Karpas-422 (cell line): ENCODE measurements at places on chromosomes 2 and 18. TPM values are rescaled to one million over a fixed set of nuclear protein-coding genes. Genes with fewer than 3 reads are reported as not detected.

The LCT gene
- 0.14 and 0.19 TPM in 2 replicates for total RNA-seq

GRCh38 chr2:241641631-241642030 is 4.1 kb downstream of the ATG4B start:
- no peak for DNase-seq

DNA sequence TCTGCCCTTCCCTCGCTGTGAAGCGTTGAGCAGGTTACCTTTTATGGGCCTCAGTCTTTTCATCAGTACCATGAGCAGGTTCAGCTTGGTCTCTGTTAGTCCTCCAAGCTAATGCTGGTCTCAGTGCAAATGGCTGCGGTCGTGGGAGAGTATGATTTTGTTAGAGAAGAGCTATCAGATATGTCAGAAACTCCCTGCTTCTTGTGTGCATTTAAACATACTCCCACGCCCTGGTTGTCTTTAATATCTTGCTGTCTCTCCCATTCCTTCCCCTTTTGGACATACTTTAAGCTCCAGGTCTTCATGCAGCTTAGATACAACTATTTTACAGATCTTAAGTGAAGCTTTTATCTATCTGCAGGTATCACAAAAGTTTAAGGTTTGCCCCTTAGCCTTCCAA is 62.9 kb downstream of the EFR3B start:
- no peak for DNase-seq

The SOX11 gene
- total RNA-seq, result not detected in 2 replicates

GRCh38 chr18:62878305-62878704 is 163.0 kb downstream of the PHLPP1 start:
- no peak for DNase-seq

The C18orf63 gene
- not detected in 2 replicates for total RNA-seq

DNA sequence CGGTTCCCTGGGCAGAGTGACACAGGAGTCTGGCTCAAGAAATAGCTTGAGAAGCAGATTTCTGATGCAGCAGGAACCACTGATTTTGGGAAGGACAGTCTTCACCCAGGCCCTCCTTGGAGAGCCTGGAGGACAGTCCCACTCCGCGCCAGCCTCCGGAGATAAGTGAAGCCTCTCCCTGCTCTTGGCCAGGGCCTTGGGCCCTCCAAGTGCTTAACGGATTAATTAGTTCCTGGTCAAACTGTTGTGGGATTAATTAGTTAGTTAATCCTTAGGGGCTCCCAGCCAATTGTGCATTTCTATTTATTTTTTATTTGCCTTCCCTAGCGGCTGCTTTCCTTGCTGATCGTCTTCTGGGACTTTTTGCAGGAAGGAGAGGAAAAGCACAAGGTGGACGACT is 19.6 kb downstream of the CPLX4 start:
- no peak for DNase-seq

The VWC2L gene
- total RNA-seq, result not detected in 2 replicates

DNA sequence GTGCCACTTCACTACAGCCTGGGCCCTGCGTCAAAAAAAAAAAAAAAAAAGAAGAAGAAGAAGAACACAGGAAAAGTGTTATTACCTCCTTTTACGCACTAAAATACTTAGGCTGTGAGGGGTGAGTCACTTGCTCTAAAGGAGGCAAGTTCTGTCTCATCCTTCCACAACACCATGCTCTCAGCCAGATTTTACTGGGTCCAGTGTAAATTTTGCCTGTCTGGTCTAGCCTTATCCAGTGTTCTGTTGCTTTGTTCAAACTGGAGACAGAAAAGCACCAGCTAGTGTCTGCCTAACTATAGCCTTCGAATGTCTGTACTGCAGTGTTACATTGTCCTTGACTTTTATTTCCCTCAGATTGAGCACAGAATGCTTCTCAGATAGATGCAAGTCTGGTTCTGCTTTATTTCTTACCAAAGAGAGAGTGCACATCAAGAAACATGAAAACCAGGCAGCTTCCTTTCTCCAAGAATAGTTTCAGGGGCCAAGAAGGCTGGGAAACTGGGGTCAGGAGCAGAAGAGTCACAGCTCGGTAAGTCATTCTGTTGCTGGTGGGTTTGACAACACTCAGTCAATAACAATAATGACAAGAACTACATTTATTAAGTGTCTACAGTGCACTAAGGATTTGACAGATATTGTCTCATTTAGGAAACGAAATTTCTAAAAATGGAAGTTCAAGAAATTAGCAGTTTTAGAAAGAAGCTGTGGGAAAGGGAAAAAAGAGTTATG is 3.1 kb upstream of the MSGN1 start:
- DNase-seq, result peak; percentile 78

DNA sequence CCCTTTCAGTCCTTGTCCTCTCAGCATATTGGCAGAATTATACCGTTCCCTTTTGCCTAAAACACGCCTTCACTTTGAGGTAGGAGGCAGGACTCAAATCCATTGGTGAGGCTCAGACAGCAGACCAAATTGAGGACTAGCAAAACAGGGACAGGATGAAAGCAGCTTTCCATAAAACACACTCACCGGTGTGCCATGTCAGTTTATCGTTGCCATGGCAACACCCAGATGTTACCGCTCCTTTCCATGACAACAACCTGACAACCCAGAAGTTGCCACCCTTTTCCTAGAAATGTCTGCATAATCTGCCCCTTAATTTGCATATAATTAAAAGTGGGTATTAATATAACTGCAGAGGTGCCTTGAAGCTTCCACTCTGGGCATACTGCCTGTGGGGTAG is 730.4 kb downstream of the METTL4 start:
- DNase-seq, result no peak

GRCh38 chr18:31246460-31246859 is 71.5 kb upstream of the DSG1 start:
- peak; percentile 73 for DNase-seq

DNA sequence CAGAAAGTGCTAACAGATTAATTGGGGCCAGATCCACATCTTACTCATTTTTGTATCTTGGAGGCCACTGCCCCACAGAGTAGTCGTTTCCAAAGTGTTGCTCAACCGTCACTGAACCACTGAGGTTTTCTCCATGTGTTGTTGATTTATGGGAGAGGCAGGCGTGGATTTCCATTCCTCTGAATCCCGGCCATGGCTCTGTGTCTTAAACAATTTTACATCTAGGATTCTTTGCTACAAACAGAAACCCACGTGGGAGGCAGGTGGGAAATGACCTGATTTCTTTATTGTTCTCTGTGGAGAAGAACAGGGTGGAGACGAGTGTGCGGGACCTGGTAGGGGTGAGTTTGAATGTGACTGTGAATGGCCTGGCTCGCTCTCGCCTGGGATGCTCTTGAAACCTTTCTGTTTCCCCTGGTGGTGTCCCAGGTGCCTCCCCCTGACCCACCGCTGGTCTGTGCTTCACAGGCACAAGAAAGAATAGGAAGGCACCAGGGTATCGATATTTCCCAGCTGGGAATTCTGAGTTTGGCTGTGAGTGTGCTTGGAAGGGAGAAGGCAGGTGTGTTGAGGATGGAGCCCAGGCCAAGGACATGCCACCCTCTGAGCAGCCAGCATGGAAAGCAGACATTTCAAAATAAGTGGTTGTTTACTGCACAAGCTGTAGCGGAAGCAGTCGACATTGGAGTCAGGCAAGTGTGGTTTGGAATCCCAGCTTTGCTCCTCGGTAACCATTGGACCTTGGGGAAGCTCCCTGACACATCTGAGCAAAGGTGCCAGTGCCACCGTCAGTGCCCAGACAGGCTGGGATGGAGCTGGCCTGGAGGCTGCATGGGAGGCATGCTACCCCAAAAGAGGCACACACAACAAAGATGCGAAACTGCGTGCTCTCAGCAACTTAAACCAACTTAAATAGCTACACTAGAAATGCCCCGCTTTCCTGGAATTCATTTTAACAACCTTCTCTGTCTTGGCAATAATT is 50.0 kb downstream of the LPIN1 start:
- DNase-seq, result no peak

- DNase-seq, result no peak
These were observed 70.3 kb upstream of the PSME4 start for GRCh38 chr2:54041135-54041534.

- DNase-seq, result no peak
These were observed 83.2 kb upstream of the CYP1B1 start for GRCh38 chr2:38159191-38159590.

The EVX2 gene
- not detected in 2 replicates for total RNA-seq

DNA sequence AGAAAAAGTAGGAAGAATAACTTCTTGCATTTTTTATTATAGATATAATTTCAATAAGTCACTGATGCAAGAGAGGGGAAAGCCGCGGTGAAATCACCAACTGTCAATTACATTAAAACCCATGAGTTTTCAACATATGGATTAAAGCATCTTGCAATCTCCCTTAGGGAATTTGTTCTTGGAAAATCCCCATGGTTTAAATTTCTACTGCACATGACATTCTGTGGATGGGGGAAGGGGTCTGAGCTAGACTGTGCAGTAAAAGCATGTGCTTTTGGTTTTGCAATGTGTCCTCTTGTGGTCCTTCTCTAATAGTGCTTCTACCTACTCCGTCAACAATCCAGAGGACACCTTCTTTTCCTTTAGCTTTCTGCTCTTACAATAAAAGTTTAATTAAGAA is 894.0 kb downstream of the DCDC2C start:
- no peak for DNase-seq

DNA sequence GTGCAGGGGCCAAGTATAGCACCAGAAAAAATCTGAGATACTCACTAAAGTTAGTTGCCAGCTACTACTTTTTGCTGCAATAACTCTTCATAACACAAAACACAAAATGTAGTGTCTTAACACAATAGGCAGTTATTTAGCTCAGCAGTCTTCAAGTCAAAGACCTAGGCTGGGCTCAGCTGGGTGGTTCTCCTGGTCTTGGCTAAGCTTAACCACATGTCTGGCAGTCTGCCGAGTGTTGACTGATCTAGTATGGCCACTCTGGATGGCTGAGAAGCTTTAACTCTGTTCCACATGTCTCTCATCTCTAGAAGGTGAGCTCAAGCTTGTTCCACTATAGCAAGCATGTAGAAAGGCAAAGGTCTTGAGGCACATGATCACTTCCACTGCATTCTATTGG is 451.6 kb downstream of the SOX11 start:
- DNase-seq, result no peak

The RAB17 gene
- total RNA-seq, result 1.3 and 2.9 TPM in 2 replicates

DNA sequence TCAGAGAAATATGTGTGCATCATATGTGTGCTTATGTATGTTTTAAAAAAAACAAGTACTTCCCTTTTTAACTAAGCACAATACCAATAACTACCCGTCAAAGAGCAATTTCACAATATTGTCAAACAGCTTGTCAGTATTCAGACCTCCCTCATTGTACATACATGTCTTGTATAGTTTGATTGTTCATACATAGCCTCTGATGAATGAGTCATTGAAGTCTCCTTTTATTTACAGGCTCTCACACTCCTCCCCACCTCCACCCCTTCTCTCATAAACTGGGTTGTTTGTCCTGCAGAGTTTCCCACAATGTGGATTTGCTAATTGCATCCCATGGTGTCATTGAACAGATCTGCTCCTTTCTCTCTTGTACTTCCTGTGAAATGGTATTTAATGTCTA is 132.8 kb upstream of the L3MBTL4 start:
- no peak for DNase-seq

- no peak for DNase-seq
These were observed 8.6 kb upstream of the ANO7 start for GRCh38 chr2:241179899-241180298.

DNA sequence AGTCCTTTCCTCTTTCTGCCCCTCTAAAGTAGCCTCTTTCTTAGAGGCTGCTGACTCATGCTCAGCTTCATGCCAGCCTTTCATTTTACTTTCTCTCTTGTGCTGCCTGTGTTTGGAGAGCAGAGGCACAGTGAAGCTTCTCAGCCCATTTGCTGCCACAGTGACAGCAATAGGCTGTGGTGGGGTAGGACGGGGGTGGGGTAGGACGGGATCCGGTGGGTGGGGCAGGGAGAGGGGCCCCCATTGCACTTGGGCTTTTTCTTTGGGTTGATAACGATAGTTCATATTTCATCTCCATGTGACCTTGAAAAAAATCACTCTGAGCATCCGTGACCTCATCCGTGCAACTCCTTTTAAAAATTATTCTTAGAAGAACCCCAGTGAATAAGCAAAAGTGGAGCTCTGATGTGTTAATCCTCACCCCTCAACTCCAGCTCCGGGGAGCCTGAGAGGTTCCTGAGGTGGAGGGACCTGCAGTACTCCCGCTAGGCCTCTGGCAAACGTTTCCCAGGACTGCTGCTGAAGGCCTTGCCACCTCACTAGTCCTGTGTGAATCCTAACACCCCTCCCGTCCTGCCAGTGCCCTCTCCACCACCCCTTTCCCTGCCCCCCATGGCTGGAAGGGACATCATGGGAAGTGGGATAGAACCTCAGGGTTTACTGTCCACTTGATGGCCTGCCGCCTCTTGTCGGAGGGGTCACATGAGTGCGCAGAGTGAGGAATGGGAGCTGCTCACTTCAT is 70.8 kb downstream of the INPP4A start:
- DNase-seq, result no peak

- no peak for DNase-seq
These were observed 156.4 kb downstream of the CCBE1 start for GRCh38 chr18:59540780-59541179.

GRCh38 chr2:73536133-73536840 is 105.9 kb downstream of the NAT8 start:
- no peak for DNase-seq

DNA sequence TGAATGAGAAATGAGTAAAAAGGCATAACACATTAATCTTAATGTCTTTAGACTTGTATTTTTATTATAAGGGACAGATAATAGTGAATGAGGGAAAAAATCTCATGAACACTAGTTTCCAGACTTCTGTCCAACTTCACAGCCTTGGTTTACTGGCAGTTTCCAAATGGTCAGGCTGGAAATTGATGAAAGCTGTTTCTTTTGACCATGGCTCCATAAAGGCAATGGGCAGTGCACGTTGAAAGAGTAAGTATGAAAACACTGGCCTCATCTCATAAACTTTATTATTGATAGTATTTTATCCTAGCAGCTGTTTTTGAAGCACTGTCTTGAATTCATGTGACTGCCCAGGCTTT is 23.1 kb downstream of the BCL2L11 start:
- no peak for DNase-seq

- DNase-seq, result no peak
These were observed 187.3 kb upstream of the CHST9 start for GRCh38 chr18:27372386-27372785.

DNA sequence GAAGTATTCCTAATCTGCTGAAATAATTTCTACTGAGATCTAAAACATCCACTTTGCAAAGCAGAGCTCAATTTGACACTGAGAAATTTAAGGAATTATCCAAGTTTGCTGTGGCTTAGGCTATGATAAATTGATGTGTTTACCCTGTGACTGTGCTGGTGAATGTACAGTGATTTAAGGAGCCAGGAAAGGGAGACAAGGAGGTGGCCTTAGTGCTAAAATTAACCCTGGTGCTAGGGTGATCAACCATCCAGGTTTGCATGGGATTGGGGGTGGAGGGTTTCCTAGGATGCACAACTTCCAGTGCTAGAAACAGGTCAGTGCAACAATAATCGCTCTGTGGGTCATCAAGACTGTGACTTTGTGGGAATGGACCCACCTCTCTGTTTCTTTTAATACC is 307.5 kb upstream of the SPRED2 start:
- no peak for DNase-seq

The DSG3 gene
- not detected in 2 replicates for total RNA-seq

DNA sequence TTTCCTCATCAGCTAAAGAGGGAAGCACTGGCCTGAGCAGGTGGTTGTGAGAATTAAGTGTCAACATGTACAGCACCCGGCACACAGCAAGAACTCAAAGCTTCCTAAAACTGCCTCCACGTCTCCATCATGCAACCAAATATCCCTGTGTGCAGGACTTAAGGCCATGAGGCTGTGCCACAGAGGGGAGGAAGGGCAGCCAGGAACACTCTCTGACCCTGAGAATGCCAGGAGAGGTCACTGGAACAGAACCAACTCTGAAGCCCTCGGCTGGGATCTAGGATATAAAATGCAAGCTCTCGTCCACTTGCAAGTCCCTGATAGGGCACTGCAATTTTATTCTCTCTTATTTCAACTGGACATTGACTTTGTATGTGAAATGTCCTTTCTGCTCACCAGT is 12.2 kb upstream of the NPAS2 start:
- no peak for DNase-seq
